ENCODE measurements at places on chromosomes 3 and 15.

GRCh38 chr15:90572893-90573292 is 43.2 kb downstream of the CRTC3 start:
- DNase-seq, result no peak

GRCh38 chr3:10514407-10515069 is 9.2 kb upstream of the ATP2B2 start:
- DNase-seq, result no peak

- DNase-seq, result no peak
Measured at GRCh38 chr3:182731764-182732163, 61.5 kb upstream of the ATP11B start.

GRCh38 chr3:112355307-112355687 is 22.3 kb downstream of the CD200 start:
- DNase-seq, result no peak

DNA sequence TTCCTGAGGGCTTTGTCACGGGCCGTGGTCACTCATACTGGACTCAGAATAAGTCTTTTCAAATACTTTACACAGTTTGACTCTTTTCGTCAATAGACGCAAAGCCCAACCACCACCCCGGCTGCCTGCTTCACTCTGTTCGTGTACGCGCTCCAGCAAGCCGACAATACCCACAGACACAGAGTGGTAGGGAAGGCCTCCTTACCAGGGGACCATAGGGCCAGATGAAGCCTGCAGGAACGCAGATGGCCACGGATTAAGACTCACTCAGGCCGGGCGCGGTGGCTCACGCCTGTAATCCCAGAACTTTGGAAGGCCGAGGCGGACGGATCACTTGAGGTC is 29.7 kb downstream of the EFCAB12 start:
- DNase-seq, result peak; percentile 3

GRCh38 chr15:35499723-35500122 is 46.2 kb downstream of the DPH6 start:
- no peak for DNase-seq

GRCh38 chr15:36643551-36643950 is 64.1 kb downstream of the CDIN1 start:
- no peak for DNase-seq

DNA sequence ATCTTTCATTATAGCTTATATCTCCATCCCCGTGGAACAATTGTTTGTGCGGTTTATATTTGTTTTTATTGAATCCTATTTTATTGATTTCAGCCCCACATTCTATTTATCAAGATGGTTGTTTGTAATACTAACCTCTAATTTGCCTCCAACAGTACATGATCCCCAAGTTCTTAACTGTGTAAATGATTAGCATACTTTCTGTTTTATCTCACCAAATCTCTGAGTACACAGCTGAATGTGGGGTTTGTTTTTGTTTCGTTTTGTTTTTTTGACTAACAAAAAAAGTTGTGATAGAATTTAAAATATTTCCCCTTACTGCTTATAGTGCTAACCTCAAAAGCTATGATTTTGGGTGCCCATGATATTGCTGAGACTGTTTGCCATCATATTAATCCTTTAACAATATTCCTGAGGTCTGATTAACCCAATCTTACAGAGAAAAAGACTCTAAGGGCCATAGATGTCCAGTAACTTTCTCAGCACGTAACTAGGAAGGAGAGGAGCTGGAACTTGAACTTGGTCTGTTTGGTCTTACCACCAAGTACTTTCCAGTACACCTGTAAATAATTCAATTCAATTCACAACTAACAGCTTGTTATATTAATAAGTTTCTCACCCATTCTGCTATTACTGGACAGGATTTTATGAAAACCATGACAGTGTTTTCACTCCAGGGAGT is 789.8 kb downstream of the TUSC7 start:
- no peak for DNase-seq

GRCh38 chr15:91853948-91854638 is 585 bp downstream of the SLCO3A1 start:
- DNase-seq, result peak; percentile 34

DNA sequence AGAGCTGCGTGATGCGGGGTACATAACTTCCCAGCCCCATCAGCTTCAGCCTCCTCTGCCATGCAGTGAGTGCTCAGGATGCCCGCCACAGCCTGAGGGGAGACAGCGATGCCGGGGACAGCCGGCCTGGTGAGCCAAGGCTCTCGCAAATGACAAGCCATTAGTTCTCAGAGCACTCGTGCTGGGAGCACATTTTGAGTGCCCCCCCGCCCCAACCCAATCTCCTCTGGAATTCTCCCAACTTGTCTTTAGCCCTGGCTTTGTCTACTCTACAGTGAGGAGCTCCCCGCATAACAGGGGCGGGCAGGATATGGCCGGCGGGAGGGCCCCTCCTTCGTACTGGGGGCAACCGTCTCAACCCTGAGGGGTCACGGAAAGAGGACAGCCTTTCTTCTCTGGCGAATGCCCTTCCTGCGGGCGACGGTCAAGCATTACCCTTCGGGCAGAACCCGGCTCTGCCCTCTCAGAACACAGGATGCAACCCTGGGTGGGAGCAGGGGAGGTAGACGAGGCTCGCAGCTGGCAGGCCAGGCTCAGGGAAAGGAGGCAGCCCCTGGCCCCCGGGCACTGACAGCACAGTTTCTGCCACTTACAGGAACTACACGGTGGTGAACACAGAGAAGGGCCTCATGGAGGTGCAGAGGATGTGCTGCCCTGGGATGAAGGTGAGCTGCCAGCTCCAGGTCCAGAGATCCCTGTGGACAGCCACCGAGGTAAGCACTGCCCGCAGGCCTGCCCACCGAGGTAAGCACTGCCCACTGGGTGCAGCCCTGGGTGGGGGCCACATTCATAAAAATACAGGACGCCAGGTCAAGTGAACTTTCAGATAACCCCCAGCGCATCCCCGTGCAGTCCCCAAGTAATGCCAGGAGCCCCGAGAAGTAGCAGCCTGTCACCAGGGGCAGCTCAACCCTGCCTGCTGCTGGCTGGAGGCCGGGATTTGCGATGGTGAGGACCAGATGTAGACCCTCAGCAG is 141.7 kb downstream of the LRRK1 start:
- no peak for DNase-seq

- no peak for DNase-seq
Measured at GRCh38 chr3:50185230-50185629, 6.2 kb upstream of the GNAT1 start.

GRCh38 chr15:101477851-101478362 is 11.6 kb downstream of the PCSK6 start:
- no peak for DNase-seq

- DNase-seq, result no peak
Measured at GRCh38 chr3:25695731-25696420, 31.2 kb upstream of the TOP2B start.

Measured in activated T-helper 9 cell treated with anti-CD3 and anti-CD28 coated beads, Interleukin-2, amount 50 U/mL, for 16 hours (primary cell).